ENCODE measurements at places on chromosomes 2 and 18.

DNA sequence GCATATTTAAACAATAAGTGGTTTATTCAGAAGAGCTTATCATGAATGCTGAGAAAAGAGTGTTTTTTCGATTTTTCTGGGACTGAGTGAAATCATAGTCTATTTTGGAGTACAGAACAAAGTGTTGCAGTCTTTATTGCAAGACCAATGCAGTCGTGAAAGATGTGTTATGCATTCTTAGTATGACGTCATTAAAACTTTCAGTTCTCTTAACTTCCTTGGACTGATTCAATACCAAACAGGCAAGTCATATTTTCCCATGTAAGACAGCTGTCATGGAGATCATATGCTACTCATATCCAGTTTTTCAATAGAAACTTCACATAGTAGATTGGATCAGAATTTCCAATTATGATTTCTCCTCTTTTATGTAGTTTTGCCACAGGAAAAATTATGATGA lies 92.6 kb downstream of the RIT2 start:
- no peak for DNase-seq

- DNase-seq, result no peak
These were observed 991.5 kb upstream of the FANCL start for GRCh38 chr2:59232394-59233165.

DNA sequence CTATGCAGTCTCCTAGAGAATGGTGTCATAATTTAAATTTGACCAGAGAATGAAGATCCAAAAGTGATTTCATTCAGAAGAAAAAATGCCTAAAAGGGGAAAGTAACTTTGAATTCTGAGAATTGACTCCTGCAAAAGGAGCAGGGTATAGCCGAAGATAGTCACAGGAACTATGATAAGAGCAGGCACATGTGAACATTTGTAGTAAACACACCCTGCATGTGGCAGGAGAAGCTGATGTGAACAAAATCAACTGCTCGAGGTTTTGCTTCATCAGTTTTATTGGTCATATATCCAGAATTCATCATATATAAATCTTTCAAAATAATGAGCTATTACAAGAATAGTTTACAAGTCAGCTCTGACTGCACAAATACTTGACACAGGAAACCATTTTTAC lies 14.0 kb downstream of the MCFD2 start:
- DNase-seq, result no peak

GRCh38 chr2:174858745-174859144 lies 94.5 kb upstream of the CHRNA1 start:
- DNase-seq, result no peak

DNA sequence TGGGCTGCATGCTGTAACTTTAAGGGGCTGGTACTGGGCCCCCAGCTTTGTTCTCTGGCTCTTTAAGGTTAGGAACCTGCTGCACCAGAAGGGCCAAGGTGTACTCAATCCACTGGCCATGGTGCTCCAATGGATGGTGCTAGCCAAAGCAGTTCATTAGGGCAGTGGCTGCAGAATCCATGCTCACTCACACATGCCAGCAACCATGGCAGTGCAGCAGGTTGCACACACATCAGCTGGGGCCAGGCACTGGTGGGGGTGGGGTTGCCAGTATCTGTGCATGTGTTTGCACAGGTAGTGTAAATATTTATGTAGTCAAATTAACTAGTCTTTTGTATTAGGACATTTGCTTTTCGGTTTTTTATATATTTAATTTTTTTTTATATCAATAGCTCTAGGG lies 228.3 kb upstream of the EPC2 start:
- DNase-seq, result no peak

GRCh38 chr18:13240060-13240725 lies 21.6 kb downstream of the LDLRAD4 start:
- DNase-seq, result no peak

DNA sequence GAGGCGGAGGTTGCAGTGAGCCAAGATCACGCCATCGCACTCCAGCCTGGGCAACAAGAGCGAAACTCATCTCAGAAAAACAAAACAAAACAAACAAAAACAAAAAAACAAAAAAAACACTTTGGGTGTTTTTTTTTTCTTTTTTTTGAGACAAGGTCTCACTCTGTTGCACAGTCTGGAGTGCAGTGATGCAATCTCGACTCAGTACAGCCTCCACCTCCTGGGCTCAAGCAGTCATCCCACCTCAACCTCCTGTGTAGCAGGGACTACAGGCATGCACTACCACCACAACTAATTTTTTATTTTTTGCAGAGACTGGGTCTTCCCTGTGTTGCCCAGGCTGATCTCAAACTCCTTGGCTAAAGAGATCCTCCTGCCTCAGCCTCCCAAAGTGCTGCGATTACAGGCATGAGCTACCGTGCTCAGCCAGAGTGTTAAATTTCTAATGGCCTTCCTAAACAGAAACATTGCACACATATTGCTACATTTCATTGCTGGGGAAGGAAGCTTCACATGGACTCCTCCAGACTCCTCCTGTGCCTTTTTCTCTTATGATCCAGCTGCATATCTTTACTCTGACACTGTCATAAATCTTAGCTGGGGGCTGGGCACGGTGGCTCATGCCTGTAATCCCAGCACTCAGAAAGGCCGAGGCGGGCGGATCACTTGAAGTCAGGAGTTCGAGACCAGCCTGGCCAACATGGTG lies 19.7 kb downstream of the STARD7 start:
- DNase-seq, result no peak

DNA sequence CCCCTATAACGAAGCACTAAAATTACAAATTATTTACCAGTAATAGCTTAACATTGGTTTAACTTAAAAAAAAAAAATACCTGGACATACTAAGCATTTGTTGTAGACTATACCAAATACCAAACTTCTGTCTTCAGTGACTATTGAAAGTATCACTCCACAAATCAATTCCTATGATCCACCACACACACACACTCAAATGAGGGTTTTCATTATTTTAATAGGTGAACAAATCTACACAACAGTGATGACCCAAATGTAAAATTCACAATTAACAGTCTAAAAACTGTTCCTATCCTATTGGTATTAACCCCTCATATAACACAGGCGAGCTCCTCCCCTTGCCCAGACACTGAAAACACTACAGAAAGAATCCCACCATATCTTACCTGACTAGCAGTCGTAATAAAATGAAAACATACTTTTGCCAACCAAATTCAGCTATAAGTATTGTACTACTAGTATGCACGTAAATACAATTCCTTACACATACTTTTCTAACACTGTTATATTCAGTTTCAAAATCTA lies 2.5 kb downstream of the SP3 start:
- no peak for DNase-seq

GRCh38 chr2:64122358-64122757 lies 21.9 kb downstream of the PELI1 start:
- no peak for DNase-seq

DNA sequence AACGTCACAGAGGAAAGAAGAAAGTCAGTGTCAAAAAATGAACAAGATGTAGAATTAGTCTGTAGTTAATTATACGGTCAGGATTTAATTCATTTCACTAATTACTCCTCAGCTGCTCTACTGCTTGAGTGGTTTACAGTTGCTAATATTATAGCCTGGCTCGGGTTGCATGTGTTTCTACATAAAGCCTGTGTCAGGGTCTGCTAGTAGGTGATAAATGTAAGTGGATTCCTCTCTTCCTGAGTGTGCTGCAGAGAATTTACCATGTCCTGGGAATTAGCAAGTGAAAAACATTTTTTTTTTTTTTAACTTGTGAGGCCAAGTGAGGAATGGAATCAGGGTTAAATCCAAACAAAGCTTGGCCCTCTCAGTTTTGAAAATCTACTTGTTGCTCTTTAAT lies 622.6 kb downstream of the EPHA4 start:
- no peak for DNase-seq

GRCh38 chr2:163453920-163454319 lies 281.9 kb downstream of the FIGN start:
- DNase-seq, result no peak

DNA sequence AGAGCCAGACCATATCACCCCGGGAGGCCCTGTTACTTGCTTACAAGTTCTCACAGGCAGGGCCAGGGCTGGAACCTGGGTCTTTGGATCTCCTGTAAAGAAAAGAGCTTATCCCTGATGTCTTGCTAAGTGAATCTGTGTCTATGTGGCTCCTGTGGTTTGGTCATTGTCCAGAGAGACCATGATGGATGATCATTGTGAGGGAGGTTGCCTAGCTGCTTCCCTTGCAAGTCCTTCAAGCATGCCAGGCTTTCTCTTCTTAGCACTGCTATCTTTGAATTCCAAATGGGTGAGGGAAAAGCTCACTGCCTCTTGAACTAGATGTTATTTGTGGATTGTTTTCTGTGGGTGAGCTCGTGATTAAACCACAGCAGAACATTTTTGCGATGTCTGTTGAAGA lies 151.6 kb downstream of the FSHR start:
- no peak for DNase-seq

DNA sequence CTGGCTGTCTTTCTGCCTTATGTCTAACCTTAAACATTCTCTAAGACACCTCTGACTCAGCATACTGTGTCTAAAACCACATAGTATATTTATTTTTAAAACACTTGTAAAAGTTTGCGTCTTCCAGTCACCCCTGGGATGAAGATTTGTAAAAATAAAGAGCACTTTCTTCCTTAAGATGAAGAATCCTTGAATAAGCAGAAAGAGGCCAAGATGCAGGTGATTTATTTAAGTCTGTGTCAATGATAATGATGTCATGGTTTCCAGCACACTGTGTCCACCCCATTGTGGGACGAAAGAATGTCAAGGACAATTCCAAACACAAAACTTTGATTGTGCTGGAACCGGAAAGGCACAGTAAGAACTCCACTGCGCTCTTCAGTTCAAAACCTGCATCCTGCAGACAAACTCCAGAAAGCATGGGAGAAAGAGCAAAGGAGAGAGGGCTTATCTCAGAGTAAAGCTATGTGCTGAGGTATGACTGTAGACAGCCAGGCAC lies 92.9 kb downstream of the ZEB2 start:
- DNase-seq, result no peak
